ENCODE measurements at places on chromosomes 1 and 21. TPM values are rescaled to one million over a fixed set of nuclear protein-coding genes. Genes with fewer than 3 reads are reported as not detected.
A peak's percentile ranks its signal among the peaks of the same experiment; 100 is the strongest.

DNA sequence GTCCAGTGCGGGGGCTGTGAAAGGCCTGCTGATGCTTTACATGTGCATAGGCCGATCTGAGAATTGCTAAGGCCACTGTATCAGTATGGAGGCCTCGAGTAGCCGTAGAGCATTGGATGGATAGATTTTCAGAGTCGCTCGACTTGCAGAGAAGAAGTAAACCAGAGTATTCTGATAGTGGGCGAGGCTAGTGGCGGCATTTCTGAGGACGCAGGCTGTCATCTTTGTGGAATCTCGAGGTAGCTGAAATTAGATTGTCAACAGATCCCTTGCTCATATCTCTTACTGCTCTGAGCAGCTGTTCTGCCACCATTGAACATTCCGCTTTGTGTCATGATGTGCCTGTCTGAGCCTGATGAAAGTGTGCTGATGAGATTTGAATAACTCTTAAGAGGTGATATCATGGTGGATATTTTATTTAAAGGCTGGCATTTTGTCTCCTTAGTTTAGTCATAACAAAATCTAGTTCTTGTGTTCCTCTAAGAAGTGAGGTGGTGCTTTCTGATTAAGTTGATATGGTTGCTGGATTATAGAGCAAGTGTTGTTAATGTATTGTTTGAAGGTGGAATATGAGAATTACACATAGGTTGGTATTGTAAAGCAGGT, 1.5 kb downstream of the KIF1B start:
- peak; percentile 23 for DNase-seq

VAV3 gene
- polyA plus RNA-seq, result 9.1 TPM

DNA sequence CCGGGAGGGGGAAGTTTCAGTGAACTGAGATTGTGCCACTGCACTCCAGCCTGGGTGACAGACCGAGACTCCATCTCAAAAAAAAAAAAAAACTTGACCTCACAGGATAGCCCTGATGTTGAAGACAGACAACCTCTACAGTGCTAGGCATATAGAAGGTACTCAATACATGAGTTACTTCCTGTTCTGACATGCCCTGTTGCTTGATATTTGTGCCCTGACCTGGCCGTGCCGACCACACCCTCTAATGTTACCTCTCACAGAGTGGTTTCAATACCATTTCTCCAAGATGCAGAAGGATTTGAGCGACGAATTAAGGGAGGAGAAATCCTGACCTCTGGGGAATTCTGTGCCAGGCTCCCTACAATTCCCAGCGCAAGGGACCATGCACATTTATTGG, 5.2 kb downstream of the PTAFR start:
- DNase-seq, result no peak

- DNase-seq, result no peak
Measured at GRCh38 chr1:8633741-8634501, 183.5 kb downstream of the RERE start.

GRCh38 chr1:6419397-6419803, 319 bp downstream of the HES2 start:
- no peak for DNase-seq

AKR7A3 gene
- 0.17 TPM for polyA plus RNA-seq

GRCh38 chr1:197807216-197807615, 31.9 kb upstream of the DENND1B start:
- DNase-seq, result no peak

- no peak for DNase-seq
Measured at GRCh38 chr1:203142684-203143408, 15.3 kb downstream of the ADORA1 start.

- no peak for DNase-seq
Measured at GRCh38 chr1:230542681-230543080, 99.6 kb upstream of the COG2 start.

DNA sequence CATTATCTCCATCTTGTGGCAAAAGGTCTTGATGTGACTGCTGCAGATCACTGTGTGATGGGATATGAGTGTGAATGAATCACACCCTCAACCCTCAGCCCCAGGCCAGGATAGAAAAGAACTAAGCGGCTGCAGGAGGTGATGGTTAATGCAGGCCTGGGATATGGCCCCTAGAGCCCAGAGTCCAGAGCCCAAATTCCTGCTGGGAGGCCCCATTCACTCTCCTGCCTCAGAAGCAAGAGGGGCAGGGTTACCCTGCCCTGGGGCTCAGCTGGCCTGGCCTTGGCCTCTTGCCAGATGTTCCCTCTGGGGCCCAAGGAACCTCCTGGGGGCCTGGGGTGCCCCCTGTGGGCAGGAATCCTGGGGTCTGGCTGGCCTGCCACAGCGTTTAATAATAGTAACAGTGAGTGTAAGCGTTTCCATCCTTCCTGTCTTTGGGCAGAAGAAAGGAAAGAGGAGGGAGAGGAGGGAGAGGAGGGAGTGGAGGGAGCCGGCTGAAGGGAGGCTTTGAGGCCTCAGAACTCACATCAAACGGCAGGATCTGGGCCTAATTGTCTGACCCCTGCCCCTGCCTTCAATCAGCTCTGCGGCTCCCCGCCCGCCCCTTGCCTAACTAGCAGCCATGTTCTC, 26.2 kb downstream of the DMAP1 start:
- DNase-seq, result no peak

SPATA21 gene
- 0.09 TPM for polyA plus RNA-seq

- peak; percentile 69 for DNase-seq
Measured at GRCh38 chr1:234186037-234186688, 187.1 kb upstream of the COA6 start.

CFHR4 gene
- not detected for polyA plus RNA-seq

DNA sequence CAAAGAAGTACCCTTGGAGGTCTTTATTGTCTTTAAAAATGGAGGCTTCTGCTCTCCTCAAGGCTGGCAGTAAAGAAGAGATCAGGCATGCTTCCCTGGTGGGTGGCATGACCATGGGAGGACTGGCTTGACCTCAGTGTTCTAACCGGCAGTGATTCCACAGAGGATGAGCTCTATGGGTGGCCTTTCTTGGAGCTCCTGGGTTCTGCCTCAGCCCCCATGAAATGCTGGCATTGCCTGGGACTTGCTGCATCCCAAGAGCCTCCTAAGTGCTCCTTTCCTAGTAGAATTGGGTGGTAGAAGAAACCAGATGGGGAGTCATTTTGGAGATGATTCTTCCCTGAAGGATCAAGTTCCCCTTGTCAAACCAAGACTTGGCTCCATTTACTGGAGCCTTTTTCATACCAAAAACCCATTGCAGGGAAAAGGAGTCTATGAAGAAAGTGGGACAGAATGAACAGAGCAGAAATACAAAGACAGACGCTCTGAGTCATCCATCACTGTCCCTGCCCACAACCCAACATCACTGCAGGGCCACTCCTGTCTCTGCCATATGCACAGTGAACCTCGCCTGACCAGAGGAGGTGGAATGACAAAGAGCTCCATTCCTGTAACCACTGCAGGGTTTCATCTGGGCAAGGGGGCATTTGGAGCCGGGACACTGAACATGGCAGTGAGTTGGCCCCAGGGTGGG, 42.4 kb downstream of the RIMS3 start:
- no peak for DNase-seq

GRCh38 chr1:70211541-70211940, 6.2 kb upstream of the LRRC40 start:
- no peak for DNase-seq

UMODL1 gene
- polyA plus RNA-seq, result not detected

DNA sequence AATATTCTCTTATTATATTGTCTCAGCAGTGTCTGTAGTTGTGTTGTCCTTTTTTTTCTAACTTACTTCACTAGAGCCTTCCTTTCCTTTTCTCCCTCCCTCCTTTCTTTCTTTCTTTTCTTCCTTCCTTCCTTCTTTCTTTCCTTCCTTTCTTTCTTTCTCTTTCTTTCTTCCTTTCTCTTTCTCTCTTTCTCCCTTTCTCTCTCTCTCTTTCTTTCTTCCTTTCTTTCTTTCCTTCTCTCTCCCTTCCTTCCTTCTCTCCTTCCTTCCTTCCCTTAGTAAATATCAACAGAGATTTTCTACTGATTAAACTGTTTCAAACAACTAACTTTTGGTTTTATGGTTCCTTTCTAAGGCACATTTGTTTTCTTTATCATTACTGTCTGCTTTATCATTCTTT, 43.1 kb upstream of the PGBD5 start:
- DNase-seq, result no peak

DNA sequence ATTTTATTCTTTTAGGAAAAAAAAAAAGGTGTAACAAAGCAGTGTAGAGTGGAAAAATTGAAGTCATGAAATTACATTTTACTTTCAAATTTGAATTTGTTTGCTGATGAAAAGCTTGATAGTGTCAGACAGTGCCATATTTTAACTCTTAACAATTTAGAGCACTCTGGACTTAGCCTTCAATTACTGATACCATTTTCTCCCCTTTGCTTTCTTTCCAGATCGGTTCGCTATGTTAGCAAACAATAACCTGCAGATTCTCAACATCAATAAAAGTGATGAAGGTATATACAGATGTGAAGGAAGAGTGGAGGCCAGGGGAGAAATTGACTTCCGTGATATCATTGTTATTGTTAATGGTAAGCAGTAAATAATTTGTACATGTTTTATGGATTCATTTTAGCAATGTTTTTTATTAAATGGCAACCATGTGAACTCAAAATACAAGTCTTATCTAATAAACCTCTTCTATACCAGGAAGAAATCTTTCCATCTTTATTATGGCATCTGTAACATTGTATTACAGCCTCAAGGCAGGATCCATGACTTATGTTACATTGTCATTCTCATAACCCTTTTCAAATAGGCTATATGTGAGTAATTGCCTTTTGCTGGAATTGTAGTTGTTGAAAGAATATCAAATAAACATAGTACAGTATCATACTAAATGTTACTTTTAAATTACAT, 293.8 kb downstream of the NCAM2 start:
- DNase-seq, result no peak

DNA sequence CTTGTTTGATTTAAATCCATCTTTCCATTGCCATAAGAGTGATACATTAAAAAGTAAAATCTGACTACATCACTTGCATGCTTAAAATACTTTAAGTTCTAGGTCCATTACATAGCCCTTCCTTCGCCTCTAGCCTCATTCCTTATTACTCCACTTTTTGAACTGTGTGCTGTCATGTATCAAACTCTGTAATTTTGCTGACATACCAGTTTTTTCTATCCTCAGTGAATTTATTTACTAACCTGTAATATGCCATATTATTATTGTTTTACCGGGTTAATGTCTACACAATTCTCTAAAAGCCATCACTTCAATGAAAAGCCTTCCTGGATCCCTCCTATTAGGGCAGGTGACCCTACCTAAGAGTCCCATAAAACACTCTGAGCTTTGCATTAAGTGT, 4.9 kb upstream of the SPRR2G start:
- no peak for DNase-seq

TBX15 gene
- not detected for polyA plus RNA-seq

DNA sequence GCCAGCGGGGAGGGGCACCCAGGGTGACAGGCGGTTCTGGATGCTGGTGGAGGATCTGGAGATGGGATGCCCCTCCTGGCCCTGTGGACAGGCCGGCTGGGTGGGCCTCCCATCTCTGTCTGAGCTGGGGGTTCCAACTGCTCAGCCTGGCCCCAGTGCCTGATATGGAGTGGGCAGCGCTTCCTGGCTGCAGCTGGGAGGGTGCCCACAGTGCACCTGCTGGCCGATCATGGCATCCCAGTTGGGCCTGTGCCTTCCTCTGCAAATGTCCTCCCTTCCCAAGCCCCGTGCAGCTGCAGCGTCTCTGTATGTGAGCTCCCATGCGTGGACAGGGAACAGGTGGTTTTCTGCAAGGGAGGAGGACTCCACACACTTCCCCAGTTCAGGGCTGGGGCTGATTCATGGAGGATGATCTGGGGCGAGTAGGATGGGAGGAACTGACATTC, 2.1 kb downstream of the PFKL start:
- no peak for DNase-seq

TFF1 gene
- 0.64 TPM for polyA plus RNA-seq

DNA sequence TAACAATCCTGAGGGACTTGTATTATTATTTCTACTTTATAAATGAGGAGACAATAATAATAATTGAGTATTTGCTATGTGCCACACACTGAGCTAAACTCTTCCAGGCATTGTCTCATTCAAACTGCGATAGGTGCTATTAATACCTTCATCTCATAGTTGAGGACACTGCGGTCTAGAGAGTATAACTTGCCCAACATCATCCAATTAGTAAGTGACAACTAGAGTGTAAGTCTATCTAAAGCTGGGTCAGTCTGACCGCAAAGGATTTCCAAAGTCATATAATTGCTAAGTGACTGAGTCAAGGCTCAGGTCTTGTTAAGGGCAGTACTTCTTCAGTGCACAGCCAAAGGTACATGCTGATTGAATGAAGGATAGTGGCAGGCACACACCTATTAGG, 9.7 kb downstream of the BCL9 start:
- DNase-seq, result no peak

- no peak for DNase-seq
Measured at GRCh38 chr1:219085988-219086387, 87.7 kb upstream of the LYPLAL1 start.

CERS2 gene
- 196 TPM for polyA plus RNA-seq

S100A14 gene
- 0.16 TPM for polyA plus RNA-seq

- DNase-seq, result no peak
Measured at GRCh38 chr1:192395895-192396294, 79.1 kb downstream of the RGS21 start.

GRCh38 chr1:29709704-29710280, 473.5 kb downstream of the PTPRU start:
- no peak for DNase-seq

- DNase-seq, result no peak
Measured at GRCh38 chr1:114153261-114154145, at the start of gene SYT6. TSS of gene SYT6 (minus strand) at chr1:114153869. CDS start at chr1:114153772, 97 bp downstream.

- DNase-seq, result no peak
Measured at GRCh38 chr1:145710291-145711027, 3.3 kb upstream of the PDZK1 start.

SPRR2D gene
- polyA plus RNA-seq, result not detected

- peak; percentile 32 for DNase-seq
Measured at GRCh38 chr1:91555821-91556531, 55.3 kb downstream of the CDC7 start.

GNAT2 gene
- polyA plus RNA-seq, result not detected

DNA sequence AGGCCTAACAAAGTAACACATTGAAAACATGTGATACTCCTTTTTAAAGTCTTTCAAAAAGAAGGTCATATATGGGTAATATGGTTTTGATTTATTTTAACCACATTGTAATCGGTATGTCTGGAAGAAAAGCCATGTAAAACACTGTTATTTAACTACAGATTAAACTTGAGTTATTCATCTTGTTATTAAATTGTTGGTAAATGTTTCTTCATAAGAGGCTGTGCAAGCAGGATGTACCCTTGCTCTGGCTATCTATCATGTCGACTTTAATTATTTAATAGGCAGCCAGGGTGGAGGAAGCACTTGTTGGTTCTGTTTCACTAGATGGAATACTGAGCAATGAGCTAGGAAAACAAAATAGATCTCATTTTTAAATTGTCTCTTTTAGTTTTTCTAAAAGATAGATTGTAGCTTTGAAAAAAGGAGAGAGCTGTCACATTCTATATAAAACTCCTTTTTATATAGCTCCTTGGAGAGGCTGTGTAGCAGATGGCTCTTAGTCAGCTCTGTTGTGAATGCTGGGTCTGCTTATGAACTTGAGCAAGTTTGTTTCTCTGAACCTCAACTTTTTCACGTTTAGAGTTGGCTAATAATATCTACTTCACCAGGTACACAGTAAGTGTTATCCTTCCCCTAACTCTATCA, 39.5 kb downstream of the LRRC8B start:
- DNase-seq, result no peak

SPRR2G gene
- not detected for polyA plus RNA-seq

GRCh38 chr1:60113028-60113427, 39.5 kb upstream of the C1orf87 start:
- DNase-seq, result no peak

Measured in A549 (cell line).